Activated naive CD4-positive, alpha-beta T cell treated with anti-CD3 and anti-CD28 coated beads, Interleukin-2, amount 10 ng/mL, durations not matched to agents 5 hours and 36 hours (primary cell): ENCODE measurements at places on chromosomes 13 and 19. TPM values are rescaled to one million over a fixed set of nuclear protein-coding genes. Genes with fewer than 3 reads are reported as not detected.

Gene GFY
- not detected for total RNA-seq

Gene SPACA4
- not detected for total RNA-seq

Gene TNNT1
- not detected for total RNA-seq

Gene KIR3DL2
- 0.55 TPM for total RNA-seq

Gene TPTE2
- not detected for total RNA-seq
